T-helper 9 cell (primary cell): ENCODE measurements at places on chromosomes 13 and 19.

- no peak for DNase-seq
Observed at GRCh38 chr13:112434032-112434431, 57.9 kb downstream of the SPACA7 start.

GRCh38 chr13:38814331-38814730 lies 127.5 kb downstream of the FREM2 start:
- no peak for DNase-seq

- no peak for DNase-seq
Observed at GRCh38 chr13:110305949-110306339, 1.0 kb downstream of the COL4A1 start.

DNA sequence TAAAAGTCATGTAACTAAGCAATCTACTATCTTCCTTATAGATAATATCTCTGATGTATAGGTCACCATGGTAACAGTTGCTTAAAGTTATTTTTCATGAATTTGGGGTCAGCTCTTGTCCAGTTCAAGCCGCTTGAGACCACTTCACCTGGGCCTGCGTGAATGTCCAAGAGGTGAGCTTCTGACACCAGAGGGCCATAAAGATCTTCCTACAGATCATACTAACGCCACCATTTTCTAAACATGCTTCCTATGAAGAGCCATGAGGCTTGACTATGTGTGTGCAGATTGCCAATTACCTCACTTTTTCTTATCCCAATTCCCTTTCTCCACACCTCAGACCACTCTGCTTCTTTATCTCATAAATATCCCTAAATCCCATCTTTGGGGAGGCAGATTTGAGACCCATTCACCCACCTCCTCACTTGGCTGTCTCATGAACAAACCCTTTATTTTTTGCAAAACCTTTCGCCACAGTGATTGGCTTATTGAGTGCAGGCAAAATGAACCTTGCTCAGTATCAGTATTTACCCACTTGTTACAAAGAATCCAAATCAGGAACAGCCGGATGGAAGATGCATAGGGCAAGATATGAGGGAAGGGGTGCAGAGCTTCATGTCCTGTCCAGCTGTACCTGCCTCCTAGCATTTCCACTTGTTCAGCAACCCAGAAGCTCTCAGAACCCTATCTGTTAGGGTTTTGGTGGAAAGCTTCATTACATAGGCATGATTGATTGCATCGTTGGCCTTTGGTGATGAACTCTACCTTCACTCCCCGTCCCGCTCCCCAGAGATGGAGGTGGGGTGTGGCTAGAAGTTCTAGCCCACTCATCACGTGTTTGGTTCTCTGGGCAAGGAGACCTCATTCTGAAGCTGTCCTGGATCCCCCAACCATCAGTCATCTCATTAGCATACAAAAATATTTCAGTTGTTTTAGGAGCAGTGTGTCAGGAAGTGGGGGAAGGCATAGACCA lies 34.2 kb downstream of the FAM187B start:
- DNase-seq: no peak

DNA sequence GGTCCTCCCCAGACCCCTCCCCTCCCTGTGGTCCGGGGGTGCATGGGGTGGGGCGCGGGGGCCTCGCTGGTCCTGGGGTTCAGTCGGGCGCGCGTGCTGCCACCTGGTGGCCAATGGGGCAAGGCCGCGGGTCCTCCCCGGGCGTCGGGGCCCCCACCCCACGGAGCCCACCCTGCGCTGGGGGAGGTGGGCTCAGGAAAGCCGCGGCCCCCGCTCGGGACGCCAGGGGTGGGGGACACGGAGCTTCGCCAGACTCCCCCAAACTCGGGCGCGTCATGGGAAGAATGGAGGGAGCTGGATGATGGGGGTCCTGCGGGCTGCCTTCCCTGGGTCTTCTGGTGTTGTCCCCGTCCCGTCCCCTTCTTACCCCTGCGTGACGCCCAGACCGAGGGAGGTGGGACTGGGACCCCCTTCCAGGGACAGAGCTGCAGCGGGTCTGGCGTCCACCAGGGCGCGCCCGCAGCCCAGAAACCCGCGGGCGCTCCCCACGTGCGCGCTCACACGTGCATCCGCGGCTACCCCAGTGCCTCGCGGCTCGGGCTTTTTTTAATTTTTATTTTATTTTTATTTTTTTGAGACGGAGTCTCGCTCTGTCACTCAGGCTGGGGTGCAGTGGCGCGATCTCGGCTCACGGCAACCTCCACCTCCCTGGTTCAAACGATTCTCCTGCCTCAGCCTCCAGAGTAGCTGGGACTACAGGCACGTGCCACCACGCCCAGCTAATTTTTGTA lies 19.8 kb upstream of the TCF3 start:
- DNase-seq: peak; percentile 53

- DNase-seq: no peak
Observed at GRCh38 chr19:50199259-50199555, 4.2 kb upstream of the MYH14 start.

DNA sequence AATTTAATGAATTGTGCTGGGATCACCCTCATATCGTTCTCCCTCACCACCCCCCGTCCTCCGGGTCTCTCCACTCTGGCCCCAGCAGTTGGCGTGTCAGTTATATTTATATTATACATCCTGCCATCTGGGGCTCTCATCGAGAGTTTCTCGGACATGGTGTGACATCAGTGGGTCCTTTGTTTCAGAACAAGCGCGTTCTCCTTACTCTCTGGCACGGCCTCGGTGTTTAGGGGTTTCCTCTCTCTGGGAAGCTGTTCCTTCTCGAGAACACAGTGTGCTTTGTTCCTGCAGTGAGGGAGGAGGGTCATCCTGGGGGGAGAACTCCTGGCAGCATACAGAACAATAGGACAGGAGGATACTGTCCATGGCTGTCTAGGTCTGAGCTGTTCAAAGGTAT lies 9.8 kb upstream of the MCF2L start:
- no peak for DNase-seq

- no peak for DNase-seq
Observed at GRCh38 chr13:26155568-26155967, 66.5 kb downstream of the RNF6 start.

GRCh38 chr13:32391101-32391619 lies 36.8 kb downstream of the N4BP2L1 start:
- no peak for DNase-seq

DNA sequence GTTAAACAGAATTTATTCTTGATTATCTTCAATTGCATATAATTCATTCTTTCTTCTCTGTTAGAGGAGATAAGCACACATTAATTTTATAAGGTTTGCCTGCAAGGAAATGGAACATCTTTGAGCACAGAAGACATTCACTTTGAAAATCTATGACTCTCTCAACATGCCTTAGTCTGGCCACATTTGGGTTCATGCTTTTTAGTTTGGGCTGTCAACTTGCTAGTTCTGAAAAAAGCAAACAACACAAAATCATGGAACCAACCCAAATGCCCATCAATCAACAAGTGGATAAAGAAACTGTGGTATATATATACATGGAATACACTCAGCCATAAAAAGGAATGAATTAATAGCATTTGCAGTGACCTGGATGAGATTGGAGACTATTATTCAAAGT lies 71.5 kb downstream of the CYSLTR2 start:
- no peak for DNase-seq

DNA sequence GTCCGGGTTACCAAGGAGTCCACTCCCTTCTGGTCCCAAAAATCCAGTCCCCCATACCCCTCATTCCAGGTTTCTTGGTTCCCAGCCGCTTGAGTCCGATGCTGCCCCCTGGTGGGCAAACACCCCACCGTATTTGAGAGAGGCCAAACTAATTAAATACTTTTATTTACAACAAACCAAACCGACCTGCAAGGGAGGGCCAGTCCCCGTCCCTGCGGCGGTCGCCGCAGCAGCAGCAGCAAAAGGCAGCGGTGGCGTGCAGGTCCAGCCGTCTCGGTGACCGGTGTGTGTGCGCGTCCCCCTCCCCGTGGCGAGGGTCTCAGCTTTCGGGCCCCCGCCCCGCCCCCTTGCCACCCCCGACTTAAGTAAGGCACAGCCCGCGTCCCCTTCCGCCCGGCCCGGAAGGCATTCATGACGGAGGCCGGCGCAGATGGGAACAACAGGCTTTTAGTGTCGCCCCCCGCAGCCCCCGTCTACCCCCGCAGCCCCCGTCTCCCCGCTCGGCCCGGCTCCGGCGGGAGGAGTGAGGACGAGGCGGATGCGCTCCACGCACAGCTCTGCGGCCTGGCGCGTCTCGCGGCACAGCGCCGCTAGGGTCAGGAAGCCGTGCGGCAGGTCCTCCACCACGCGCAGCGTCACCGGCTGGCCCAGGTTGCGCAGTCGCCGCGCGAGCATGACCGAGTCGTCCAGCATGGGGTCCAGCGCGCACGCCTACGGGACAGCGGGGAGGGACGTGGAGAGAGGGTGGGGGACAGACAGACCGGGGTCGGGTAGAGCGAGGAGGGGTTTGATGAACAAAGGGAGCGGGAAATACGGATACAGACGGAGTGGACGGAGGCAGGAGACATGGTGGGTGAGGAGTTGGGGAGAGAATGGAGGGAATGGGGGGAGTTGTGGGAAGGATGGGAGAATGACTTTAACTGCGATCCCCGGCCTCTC lies 11.5 kb upstream of the CNFN start:
- DNase-seq: peak; percentile 84

GRCh38 chr13:95267662-95268342 lies 33.4 kb downstream of the ABCC4 start:
- no peak for DNase-seq

- DNase-seq: peak; percentile 16
Observed at GRCh38 chr13:24053519-24054251, 106.8 kb upstream of the SPATA13 start.

GRCh38 chr13:108785844-108786243 lies 156.4 kb downstream of the MYO16 start:
- DNase-seq: no peak

DNA sequence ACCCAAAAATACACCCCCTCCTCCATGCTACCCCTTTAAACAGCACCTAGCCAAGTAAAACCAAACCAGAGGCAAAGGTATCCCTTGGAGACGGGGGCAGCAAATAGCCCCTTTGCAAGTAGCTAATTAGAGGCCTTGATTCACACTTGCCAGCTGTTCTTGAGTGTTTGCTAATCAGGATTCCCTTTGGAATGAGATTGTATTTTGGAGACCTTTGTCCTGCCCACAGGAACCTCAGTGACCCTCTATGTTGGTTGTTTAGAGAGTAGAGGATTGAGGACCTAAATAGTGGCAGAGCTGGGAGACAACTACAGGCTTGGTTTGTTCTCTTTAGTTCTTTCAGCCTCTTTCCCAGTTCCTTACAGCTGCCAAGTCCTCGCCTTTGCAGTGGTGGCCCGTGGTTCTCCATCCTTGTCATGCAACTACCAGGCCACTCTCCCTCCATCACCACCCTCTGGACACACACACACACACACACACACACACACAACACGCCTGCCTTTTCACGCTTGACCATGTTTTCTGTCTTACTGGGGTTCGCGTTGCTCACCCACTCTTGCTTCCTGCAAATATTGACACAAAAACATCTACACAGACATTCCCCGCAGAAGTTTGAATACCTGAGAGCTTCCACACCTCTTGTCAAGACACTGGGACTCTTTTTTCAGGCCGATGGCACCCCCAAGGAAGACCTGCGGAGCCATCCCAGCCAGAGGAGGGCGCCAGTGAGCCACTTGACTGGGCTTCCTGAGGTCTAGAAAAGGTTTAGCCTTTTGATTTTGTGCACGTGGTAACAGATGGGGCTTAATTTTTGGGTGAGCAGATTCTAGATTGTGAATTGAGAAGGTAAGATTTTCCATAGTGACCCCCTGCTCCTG lies 80.0 kb upstream of the GPR183 start:
- DNase-seq: peak; percentile 85
